GM12878 (cell line): ENCODE measurements at places on chromosomes 4 and X. TPM values are rescaled to one million over a fixed set of nuclear protein-coding genes. Genes with fewer than 3 reads are reported as not detected.
A peak's percentile ranks its signal among the peaks of the same experiment; 100 is the strongest.

The QRFPR gene
- total RNA-seq = not detected in 2 replicates

- DNase-seq = no peak
Observed at GRCh38 chr4:108830509-108831244, 67.8 kb upstream of the ETNPPL start.

The DCAF12L1 gene
- total RNA-seq = not detected in 2 replicates

DNA sequence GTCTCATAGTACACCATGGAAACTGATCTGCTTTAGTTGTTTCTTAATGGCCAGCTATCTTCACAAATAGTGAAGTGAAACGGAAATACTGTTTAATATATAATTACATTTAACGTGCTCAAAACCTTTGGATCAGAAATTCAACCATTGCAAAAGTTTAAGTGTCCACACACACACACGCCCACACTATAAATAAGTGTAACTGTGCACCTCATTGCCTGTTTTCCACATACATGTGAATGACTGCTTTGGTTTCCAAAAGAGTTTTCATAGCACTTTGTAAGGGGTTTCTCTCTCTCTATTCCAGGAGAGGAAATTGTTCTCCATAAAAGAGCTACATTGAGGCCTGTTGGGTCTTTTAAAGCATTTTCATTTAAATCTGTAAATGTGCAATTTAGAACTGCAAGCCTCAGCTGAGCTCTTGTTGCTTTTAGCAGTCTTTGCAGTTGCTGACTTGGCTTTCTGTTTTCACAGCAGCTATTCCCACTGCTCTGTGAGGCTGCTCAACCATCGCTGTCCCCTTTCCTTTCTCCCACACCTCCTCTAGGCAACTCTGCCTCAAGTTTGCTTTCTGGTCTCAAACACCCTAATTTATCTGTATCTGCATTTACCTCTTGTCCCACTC, 94.5 kb downstream of the RAPGEF2 start:
- no peak for DNase-seq

DNA sequence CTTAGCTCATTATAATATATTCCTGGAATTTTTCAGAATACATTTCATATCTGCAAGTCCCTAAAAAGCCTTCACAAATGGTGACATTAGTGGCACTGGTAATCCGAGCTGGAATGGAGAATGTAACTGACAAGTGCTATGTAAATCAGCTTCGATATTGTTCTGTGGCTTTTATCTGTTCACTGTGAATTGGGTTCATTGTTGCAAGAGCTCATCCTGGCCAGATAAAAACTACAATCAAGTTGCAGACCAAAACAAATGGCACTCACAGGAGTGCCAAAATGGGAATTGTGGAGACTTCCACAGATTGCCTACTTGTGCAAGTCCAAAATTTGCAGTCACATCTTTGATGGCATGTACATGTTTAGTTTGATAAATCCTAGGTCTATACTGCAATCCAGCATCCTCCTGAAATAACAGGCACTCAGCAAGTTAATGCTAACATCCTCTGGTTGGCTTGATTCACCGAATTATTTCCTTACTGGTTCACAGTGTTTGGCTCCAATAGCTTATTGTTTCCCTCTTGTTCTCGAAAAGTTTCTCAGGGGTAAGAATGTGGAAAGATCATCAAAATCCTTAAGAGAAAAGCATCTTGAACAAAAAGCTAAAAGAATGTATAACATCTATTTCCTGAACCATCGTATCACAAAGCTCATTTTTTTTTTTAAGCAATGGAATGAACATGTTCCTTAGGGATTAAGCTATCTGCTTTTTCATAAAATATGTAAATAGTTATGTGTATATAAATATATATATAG, 904.9 kb downstream of the CENPC start:
- DNase-seq = no peak

GRCh38 chr4:103934178-103934789, 214.5 kb upstream of the TACR3 start:
- DNase-seq = no peak

DNA sequence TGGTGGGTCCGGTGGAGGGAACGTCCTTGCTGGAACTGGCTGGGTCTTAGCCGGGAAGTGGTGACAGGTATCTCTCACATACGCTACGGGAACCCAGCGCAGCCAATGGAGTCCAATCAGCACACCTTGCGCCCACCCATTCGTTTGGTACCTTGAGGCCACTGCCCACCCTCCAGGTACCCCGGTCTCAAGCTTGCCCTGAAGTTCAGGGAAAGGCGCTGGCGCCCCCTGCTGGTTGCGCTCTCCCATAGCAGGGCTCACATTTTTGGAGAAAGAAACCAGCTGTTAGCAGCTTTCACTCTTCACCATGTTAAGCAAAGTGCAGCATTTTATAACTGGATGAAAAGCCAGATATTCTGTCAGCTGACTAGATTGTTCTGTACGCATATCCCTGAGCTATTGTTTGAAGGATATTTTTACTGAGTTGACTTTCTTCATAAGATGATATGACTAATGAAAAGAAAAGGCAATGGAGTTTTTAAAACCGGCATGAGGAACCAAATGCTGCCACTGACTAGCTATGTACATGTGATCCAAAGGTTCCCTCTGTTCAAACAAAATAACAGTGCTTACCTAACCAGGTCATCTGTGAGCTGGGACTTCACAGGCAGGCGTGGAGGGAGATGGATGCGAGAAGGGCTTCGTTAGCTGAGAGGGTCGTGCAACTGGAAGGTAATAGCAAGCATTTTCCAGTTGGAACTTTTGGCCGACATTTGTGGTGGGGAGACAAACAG, 43.7 kb downstream of the OTOP1 start:
- no peak for DNase-seq

DNA sequence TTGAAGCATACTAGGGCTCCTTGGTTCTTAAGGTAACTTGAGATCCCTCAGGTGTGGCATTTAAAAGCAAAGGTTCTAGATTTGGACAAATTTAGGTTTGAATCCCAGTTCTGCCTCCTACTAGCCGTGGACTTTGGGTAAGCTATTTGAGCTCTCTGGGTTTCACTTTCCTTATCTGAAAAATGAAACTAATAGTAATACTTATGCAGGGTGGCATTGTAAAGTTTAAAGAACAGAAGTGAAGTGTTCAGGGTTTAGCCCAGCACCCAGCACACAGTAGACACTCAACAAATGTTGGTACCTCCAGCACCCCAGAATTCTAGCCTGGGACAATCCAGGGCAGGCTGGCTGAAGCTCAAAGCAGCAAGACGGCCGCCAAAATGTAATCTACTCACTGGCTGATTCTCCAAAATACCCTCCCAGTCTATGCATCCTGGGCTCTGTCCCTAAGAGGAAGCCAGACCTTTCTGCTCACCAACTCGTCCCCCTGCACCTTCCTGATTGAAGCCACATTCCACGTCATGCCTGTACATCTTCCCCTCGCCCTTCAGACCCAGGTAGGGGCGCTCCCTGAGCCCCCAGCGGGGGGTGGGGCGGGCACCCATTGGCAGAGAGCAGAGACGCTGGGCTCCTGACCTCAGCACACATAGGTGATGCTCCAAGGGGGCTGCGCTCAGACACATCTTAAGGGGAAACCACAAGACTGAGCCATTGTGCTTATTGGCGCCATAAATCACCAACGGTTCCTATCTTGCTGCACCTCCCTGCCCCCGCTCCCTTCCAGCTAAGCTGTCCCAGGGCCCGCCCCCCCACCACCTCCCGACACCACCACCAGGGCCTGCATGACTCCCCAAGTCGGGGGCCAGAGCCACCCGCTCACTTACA, 160.6 kb downstream of the BCOR start:
- peak; percentile 12 for DNase-seq

DNA sequence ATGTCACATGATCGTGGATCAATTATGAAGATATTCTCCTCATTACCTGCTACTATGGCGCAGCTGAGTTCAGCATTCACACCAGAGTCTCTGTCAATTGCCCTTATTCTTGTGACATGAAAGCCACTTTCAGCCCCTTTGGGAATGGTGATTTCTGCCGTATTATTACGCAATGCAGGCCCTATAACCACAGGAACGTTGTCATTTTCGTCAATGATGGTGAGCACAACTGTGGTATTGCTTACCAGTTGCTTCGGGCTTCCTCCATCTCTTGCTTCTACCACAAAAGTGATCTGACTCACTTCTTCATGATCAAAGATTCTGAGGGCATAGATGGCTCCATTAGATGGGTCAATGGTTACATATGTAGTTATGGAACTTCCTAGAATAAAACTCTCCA, 2.1 kb downstream of the PCDH18 start:
- DNase-seq = no peak

GRCh38 chrX:20061855-20062254, 54.9 kb downstream of the MAP7D2 start:
- DNase-seq = no peak

- no peak for DNase-seq
Observed at GRCh38 chr4:150206265-150206664, 128.0 kb downstream of the DCLK2 start.

GRCh38 chr4:156958276-156959074, 13.1 kb downstream of the PDGFC start:
- DNase-seq = no peak

GRCh38 chrX:30762755-30763154, 109.5 kb downstream of the GK start:
- no peak for DNase-seq

The CD38 gene
- 18.0 and 19.0 TPM in 2 replicates for total RNA-seq

GRCh38 chrX:19535476-19535875, 20.2 kb upstream of the MAP3K15 start:
- no peak for DNase-seq

DNA sequence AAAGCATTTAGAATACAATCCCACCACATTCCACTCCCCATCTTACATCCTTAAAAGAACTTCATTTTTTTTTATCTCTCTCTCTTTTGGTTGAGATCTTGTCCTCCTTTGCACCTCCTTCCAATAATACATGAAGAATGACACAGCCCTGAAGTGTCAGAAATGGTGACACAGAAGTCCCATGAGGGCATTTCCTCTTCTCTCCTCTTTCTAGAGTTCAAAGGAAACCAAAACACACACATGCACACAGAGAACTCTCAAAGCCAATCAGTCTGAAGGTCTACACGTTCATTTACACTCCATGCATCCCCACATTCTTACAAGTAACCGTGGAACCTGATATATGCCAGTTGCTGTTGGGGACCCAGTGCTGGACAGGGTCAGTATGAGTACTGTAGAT, 450.7 kb downstream of the HNRNPD start:
- DNase-seq = no peak

DNA sequence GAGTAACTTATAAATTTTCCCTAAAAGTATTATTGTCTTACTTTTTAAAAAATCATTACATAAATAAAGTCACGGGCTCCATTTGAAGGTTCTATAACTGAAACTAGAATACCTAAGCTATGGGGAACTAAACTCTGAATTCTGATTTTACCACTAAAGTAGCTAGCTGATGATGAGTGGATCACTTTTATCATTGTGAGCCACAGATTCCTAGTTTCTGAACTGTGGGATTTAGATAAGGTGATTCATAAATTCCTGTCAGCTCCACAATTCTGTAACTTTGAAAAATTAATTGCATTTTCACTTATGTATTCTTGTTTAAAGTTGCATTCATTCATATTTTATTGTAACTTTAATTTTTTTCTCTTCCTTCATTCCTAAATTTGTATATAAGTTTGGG, 540.9 kb downstream of the GBA3 start:
- DNase-seq = no peak

The USP27X gene
- 0.90 and 1.3 TPM in 2 replicates for total RNA-seq

The CCDC110 gene
- 1.3 and 1.5 TPM in 2 replicates for total RNA-seq

- DNase-seq = no peak
Observed at GRCh38 chr4:75598390-75598789, 31.9 kb downstream of the CDKL2 start.

The DKK2 gene
- not detected in 2 replicates for total RNA-seq

GRCh38 chrX:116272322-116272721, 101.8 kb downstream of the AGTR2 start:
- DNase-seq = no peak

The SPANXC gene
- not detected in 2 replicates for total RNA-seq

DNA sequence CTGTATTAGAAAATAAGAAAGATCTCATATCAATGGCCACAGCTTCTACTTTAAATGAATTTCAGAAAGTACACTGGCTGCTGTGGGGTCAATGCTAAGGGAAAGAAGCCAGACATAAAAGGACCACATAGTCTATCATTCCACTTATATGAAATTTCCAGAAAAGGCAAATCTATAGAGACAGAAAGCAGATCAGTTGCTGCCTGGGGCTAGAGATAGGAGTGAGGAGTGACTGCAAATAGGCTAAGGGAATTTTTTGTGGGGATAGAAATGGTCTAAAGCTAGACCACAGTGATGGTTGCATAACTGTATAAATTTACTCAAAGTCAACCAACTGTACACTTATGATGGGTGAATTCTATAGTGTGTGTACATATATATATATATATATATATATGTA, 8.3 kb downstream of the GAB3 start:
- DNase-seq = no peak

DNA sequence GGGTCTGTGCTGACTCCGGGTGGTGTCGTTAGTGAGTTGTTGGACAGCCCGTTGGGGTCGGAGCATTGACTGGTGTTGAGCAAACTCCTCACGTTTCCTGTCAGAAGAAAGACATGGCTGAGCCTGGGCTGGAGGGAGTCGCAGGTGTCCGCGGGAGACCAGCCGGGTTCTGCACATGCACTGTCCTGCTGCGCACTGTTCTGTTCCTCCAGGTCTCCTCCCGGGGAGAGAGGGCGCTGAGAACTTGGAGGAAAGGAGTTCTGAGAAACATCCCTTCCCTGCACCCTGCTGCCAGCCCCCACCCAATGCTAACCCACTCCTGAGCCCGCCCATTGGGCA, 1.1 kb downstream of the ZNF141 start:
- no peak for DNase-seq

DNA sequence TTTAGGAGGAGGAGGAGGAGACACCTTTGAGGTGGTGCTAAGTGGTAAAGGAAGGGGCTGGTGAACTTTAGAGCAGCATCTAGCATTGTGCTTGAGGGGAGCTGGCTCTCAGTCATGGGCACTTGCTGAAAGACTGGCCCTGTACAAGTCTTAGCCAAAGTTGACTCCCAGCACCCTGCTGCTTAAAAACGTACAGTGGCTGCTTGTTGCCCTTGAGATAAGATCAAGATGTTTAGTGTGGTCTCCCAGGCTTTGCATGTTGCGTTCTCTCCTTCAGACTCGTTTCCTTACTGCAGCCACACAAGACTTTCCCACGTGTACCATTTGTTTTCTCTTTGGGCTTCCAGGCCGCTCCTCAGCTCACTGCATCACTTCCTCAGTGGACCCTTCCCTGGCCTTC, 1.8 kb downstream of the MED28 start:
- DNase-seq = no peak

- DNase-seq = no peak
Observed at GRCh38 chr4:156898373-156899117, 73.1 kb downstream of the PDGFC start.

GRCh38 chr4:2637956-2638552, 101.6 kb downstream of the FAM193A start:
- DNase-seq = no peak

GRCh38 chr4:17058916-17059741, 160.7 kb upstream of the LDB2 start:
- DNase-seq = no peak

DNA sequence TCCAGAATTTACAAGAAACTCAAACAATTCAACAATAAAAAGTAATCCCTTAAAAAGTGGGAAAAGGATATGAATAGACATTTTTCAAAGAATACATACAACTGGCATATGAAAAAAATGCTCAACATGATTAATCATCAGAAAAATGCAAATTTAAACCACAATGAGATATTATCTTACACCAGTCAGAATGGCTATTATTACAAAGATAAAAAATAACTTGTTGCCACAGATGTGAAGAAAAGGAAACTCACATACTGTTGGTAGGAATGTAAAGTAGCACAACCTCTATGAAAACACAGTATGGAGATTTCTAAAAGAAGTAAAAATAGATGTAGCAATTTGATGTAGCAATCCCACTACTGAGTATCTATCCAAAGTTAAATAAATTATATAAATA, 65.1 kb upstream of the DIAPH2 start:
- no peak for DNase-seq
